Right renal cortex interstitium (tissue), 3 donors: ENCODE measurements at places on chromosomes 3 and 15.

DNA sequence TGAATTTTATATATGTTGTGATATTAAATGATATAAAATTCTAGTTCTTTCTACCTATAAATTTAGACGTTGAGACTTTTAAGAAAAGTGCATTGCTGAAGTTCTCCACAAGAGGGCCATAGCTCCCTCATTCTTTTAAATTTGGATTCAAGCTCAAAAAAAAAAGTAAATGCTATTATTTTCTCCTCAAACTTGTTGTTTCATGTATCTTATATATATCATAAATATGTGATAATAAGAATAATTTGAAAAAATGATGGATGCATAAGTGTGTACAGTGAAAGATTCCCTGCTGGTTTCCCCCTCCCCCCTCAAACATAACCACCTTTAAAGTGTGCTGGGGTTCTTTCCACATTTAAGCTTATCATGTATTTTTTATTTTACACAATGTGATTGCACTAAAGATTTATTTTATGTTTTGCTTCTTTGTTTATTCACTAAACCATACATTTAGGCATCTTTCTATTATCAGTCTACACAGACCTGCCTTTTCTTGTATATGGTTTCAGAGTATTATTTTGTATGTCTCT, 769.4 kb upstream of the GOLIM4 start:
- DNase-seq = no peak

DNA sequence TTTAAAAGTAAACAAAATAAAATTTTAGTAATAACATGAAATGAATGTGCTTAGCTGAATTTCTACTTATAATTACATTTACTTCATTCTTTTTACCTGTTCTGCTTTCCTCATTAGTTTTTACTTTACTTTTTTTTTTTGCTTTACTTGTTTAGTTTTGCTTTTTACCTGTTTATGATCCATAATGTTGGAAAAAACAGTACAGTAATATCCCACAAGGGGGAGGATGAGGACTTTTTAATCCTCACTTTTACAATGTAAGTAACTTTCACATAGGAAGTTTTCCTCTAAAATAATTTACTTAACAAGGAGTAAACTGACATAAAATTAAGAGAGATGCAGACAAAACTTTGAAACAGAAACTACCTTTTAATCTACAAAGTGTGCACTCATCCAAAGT, 268.7 kb downstream of the TBC1D5 start:
- no peak for DNase-seq

DNA sequence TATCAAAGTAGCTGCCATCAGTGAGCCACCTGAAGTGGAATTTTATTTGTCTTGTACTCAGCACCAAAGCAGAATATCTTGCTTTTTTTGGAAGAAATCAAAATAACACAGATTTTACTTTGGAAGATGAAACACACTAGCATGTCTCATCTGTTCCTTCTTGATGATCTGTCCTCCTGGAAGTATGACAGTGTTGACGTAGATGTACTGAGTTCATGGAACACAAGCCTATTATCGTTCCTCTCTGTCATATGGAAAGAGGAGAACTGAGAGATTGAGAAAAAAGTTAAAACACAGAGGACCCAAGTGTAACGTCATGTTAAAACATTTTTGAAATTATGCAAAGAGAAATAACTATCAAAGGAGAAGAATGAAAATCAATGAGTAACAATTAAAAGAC, 340.2 kb downstream of the ROBO2 start:
- no peak for DNase-seq

- DNase-seq = no peak
Observed at GRCh38 chr3:121592856-121593702, at the start of gene FBXO40. Gene FBXO40, plus strand, starts transcription at chr3:121593379. Its CDS starts 27,197 bp downstream, at chr3:121620576.

- DNase-seq = no peak
Observed at GRCh38 chr15:75037685-75038084, 14.3 kb downstream of the PPCDC start.

GRCh38 chr3:94896994-94897393, 834.1 kb downstream of the NSUN3 start:
- no peak for DNase-seq

DNA sequence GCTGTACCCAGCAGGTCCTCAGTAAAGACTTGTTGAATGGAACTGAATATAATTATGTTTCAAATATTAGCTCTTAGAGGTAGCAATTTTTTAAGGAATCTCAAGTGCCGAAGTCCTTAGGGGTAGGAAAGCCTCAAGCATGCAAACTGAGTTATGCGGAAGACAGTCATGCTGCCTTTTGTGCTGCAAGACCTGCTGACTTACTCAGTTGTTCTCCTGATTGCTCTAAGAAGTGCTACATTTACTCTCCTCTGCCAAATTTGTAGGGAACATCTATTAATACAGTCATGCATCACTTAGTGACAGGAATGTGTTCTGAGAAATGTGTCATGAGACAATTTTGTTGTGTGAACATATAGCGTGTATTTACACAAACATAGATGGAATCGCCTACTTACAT, 325.6 kb upstream of the AZI2 start:
- DNase-seq = no peak

GRCh38 chr3:16200411-16200810, 25.9 kb downstream of the GALNT15 start:
- DNase-seq = no peak

DNA sequence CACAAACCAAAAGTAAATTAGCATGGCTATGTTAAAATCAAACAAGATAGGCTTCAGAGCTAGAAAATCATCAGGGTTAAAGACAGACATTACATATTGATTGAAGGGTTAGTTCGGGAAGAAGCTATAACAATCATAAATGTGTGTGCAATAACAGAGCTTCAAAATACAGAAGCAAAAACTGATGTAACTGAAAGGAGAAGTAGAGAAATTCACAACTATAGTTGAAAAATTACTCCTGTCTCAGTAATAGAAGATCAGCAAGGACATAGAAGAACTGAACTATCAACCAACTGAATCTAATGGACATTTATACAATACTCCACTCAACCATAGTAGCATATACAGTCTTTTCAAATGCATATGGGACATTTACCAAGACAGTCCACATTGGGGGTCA, 59.4 kb downstream of the MCTP2 start:
- DNase-seq = no peak

DNA sequence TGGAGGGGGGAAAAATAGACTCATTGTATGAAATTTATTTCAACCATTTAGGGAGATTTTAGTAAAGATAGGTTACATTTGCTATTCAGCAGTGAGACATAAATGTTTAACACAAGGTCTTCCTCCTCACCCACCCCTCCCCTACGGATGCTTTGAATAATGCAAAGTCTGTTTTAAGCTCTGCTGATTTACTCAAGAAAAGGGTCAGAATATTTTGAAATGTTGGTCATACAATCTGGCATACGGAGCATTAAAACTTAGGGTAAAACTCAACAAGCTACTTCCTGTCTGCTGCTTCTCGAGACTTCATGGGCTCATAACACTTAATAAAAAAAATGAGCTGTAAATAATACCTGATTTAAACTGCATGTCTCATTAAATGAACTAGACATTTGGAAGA, 156.3 kb downstream of the WNT5A start:
- DNase-seq = no peak

GRCh38 chr15:38860674-38861073, 296.1 kb upstream of the RASGRP1 start:
- no peak for DNase-seq

DNA sequence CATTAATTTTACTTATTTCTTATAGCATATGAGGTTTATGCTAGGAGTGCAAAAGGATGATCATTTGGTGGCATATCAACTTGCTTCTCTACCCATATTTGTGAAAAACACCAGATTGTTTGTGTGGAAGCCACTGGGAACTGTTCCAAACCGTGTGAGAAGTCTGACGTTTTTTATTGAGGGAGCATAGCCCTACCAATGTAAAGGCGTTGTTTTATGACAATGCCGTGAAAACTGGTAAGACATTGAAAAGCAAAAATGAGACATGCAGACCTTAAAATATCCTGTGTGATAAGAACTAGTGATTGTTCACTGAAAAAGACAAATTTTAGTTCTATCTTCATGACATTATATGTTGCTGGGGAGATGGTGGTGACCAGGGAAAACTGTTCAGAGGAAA, 87.8 kb downstream of the CHL1 start:
- no peak for DNase-seq

DNA sequence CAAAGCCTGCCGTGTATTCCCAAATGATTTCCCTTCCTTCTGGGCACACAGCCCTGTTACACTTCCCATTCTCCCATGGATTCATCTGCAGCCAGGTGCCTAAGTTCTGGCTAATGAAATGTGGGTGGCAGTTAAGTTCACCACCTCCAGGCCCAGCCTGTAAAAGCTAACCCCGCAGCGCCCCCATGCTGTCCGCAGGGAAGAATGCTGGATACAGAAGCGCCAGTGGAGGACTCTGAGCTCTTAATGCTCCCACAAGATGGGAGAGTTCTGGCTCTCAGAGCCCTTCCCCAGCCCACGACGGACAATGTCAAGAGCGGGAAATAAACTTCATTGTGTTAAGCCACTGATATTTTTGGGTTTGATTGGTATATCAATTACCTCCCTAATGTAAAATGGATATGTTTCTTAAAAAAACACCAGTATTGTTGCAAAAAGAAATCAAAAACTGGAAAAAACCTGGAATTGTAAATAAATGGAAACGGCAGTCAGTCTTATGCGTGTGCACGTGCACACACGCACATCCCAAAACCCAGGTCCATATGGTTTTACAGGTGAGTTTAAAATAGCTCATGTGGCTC, 37.7 kb upstream of the FGD5 start:
- no peak for DNase-seq

DNA sequence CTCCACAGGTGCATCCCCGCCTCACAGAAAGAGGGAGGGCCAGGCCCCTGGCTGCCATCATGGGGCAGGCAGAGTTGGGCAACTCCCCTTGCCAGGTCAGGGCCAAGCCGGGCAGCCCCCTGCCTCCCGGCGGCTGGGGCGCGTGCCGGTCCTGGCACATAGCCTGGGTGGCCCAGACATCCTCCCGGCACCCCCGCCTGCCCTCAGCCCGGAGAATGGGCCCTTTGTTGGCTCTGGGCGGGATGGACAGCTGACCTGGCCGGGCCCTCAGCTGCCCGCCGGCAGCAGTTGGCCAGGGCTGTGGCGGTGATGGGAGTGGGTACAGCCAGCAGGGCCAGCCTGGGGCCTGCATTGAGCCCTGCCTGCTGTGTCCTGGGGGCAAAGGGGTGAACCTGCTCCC, 16.5 kb downstream of the PLXNA1 start:
- no peak for DNase-seq

DNA sequence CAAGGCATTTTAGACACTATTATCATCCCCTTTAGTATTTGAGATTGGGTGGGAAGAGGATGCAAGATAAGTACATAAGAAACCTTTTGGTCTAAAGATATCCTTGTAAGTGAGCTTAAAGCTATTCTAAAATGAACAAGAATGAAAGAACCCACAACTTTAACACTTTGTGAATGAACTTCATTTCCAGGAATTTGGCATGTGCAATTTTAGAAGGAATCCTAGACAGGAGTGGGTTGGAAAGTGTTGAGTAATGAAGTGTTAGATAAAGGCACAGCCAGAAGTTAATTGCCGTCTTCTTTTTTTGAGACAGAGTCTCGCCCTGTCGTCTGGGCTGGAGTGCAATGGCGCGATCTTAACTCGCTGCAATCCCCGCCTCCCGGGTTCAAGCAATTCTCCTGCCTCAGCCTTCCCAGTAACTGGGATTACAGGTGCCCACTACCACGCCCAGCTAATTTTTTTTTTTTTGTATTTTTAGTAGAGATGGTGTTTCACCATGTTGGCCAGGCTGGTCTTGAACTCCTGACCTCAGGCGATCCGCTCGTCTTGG, 13.2 kb upstream of the TEX9 start:
- DNase-seq = no peak

DNA sequence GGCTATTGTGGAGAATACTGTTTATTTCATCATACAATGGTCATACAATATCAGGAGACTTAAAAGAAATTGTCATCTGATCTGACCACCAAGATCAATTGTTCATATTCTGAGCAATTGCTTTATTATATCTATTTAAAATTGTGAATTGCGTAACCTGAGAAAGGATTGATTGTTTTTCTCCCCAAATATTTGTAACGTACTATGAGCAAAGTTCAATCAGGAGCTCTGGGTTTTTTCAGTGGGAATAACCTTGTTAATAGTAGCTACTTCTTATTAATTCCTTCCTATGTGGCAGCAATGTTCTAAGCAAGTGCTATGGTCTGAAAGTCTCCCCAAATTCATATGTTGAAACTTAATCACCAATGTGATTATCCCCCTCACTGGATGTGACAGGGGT, 323.1 kb downstream of the ZPLD1 start:
- no peak for DNase-seq

- DNase-seq = no peak
Observed at GRCh38 chr3:100777271-100777670, 68.0 kb downstream of the TFG start.

DNA sequence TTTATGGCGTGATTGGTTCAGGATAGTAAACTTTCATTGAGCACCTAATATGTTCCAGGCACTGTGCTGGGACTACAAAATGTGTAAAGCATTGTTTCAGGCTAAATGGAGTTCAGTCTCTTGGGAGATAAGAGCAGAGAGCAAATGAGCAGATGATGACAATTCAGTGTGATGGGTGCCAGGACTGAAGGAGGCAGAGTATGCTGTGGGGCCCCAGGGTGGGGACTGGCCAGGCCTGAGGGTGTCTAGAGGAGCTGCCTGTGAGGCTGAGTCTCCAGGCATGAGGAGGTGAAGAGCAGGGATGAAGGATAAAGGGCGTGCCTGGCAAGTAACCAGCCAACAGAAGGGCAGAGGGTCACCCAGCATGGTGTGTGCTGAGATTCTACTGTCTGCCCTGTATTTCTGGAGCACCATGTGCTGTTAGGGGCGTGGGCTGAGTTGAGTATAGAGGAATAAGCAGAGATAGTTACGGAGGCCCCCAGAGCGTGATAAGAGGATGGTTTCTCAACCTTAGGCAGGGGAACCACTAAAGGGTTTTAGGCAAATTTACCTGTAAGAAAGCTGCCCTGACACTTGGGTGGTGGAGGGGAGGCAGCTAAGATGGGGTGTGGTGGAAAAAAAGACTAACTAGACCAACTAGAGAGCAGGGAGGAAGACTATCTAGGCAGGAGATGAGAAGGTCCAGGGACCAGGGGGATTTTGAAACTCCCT, 38.5 kb downstream of the EPHB1 start:
- no peak for DNase-seq

GRCh38 chr3:78764634-78765033, 1003.2 kb downstream of the ROBO1 start:
- DNase-seq = no peak

GRCh38 chr3:100073714-100074307, 40.5 kb downstream of the FILIP1L start:
- no peak for DNase-seq

GRCh38 chr3:187889601-187890404, 144.5 kb upstream of the BCL6 start:
- DNase-seq = no peak

DNA sequence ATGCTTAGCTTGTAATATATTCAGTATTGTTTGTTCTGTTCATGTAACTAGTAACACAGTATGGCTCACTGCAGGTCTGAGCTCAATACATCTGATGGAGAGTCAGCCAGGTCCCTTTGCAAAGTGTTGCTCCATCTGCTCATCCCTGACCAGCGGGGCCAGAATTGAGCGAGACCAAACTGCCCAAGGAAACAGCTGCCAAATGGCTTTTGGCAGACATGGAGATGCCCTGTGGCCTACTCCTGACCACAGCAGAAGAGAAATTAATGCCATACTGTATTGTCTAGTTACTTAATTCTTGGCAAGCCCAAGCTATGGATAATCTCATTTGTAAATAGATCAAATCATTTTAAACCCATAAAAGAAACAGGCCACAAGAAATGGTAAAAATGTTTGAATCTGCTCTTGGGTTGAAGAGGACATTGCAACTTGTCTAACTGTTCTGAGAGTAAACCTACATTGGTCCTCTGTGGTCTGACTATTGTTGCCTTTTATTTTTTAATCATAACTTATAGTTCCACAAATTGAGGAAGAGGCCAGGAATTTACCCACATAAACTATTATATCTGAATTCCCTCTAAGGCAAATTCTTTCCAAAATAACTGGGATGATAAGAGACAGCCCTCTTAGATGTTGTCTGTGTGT, 209.5 kb downstream of the EBLN2 start:
- DNase-seq = no peak
